ENCODE measurements at places on chromosomes 11 and 22. TPM values are rescaled to one million over a fixed set of nuclear protein-coding genes. Genes with fewer than 3 reads are reported as not detected.

LRRC74B gene
- not detected for total RNA-seq

- H3K27me3 ChIP-seq, result no peaks in the 10 kb centered on the region
- no peaks in the 10 kb centered on the region for H3K4me1 ChIP-seq
- DNase-seq, result no peak
- no peak overlapping the region for H3K27ac ChIP-seq
Observed at GRCh38 chr11:119179342-119179741, 5.9 kb upstream of the NHERF4 start.

- no peak for DNase-seq
- H3K4me1 ChIP-seq, result no peaks in the 10 kb centered on the region
- H3K27me3 ChIP-seq, result no peaks in the 10 kb centered on the region
- no peak overlapping the region for H3K27ac ChIP-seq
- no peak overlapping the region for H3K4me3 ChIP-seq
- no peaks in the 10 kb centered on the region for H3K36me3 ChIP-seq
Observed at GRCh38 chr11:12066056-12066798, 44.2 kb upstream of the MICAL2 start.

DNA sequence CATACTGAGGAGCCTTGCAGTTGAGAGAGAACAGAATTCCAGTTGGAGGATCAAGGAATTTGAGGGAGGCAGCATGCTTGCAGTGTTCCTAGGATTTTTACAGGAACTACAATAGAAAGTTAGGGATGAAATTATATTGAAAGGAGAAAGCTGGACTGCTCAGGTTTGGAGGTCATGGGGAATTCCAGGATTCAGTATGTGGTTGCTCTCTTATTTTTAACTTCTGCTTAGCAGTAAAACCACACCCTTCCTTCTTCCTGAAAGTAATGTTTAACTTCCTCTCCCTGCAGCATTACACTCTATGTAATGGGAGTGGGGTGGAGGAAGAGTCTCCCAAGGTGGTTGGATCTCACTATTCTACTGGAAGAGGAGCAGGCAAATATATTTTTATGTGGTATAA, 31.3 kb downstream of the CTNND1 start:
- no peak for DNase-seq
- peak overlapping the region; percentile 15 for H3K4me3 ChIP-seq
- peak overlapping the region; percentile 49 for H3K27ac ChIP-seq
- H3K27me3 ChIP-seq, result no peaks in the 10 kb centered on the region
- peaks cover 70% of the 10 kb centered on the region for H3K4me1 ChIP-seq
- H3K36me3 ChIP-seq, result peaks cover 29% of the 10 kb centered on the region

GRCh38 chr11:36289226-36289852, at the start of gene COMMD9:
Gene COMMD9, minus strand, starts transcription at chr11:36289424. Its CDS starts 12 bp downstream, at chr11:36289412.
- no peaks in the 10 kb centered on the region for H3K27me3 ChIP-seq
- DNase-seq, result peak; percentile 93
- peak within 1 kb of the TSS; percentile 59 for H3K4me3 ChIP-seq
- peaks cover 20% of the 10 kb centered on the region for H3K4me1 ChIP-seq
- peak within 1 kb of the TSS; percentile 59 for H3K27ac ChIP-seq

RIMBP3B gene
- total RNA-seq, result 0.07 TPM

All from heart right ventricle (tissue), 16 donors.